ENCODE measurements at places on chromosomes 12 and 14. TPM values are rescaled to one million over a fixed set of nuclear protein-coding genes. Genes with fewer than 3 reads are reported as not detected.

GRCh38 chr14:96914571-96915128, 117.5 kb downstream of the VRK1 start:
- no peaks in the 10 kb centered on the region for H3K27me3 ChIP-seq
- H3K4me3 ChIP-seq: no peak overlapping the region
- no peak overlapping the region for H3K27ac ChIP-seq
- no peak for DNase-seq
- H3K36me3 ChIP-seq: peaks cover 9% of the 10 kb centered on the region
- H3K4me1 ChIP-seq: peaks cover 10% of the 10 kb centered on the region

- no peak overlapping the region for H3K4me3 ChIP-seq
- peaks cover 5% of the 10 kb centered on the region for H3K4me1 ChIP-seq
- H3K27me3 ChIP-seq: no peaks in the 10 kb centered on the region
- no peak for DNase-seq
Measured at GRCh38 chr14:105385322-105385637, 13.1 kb upstream of the TEX22 start.

DNA sequence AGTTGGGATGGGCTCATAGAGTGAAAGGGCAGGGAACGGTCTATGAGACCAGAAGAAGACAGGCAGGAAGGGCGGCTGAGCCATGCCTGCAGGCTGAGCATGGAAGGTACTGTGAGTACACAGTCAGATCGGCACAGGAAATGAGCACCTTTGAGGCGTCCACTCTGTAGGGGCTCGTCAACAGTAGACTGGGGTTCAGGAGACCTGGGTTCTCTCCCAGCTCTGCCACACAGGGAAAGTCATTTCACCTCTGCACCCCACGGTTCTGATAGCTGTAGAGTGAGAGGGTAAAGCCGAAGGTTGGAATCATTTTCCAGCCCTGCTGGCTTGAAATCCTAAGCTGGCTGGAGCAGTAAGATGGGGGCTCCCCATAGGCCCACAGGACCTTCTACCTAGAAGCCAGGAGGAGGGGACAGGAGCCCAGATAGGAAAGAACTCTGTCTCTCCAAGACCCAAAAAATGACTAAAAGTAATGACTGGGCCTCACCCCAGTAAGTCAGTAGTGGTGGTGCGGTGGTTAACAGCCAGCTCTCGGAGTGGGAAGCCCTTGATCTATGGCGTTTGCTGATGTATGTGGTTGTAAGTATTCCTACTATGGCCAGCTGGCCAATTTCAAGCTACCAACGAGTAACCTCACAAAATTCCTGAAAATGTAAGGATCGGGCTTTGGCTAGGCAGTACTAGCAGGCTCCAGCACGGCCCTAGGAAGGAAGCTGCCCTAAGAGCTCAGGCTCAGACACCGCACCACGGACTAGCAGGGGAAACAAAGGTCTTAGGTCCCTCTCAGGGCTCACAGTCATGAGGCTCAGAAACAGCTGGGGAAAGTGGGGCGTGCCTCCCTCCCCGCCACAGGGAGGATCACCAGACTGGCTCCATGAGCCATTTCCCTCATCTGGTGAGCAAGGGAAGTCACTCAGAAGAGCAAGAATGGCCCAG, 10.3 kb upstream of the CD27 start:
- H3K36me3 ChIP-seq: no peaks in the 10 kb centered on the region
- H3K27ac ChIP-seq: peak overlapping the region; percentile 86
- no peaks in the 10 kb centered on the region for H3K27me3 ChIP-seq
- peaks cover 49% of the 10 kb centered on the region for H3K4me1 ChIP-seq
- peak; percentile 68 for DNase-seq

- no peaks in the 10 kb centered on the region for H3K27me3 ChIP-seq
- H3K4me3 ChIP-seq: no peak overlapping the region
- H3K4me1 ChIP-seq: peaks cover 22% of the 10 kb centered on the region
- peaks cover 39% of the 10 kb centered on the region for H3K36me3 ChIP-seq
- no peak overlapping the region for H3K27ac ChIP-seq
Measured at GRCh38 chr12:24861766-24862540, 86.9 kb downstream of the BCAT1 start.

DNA sequence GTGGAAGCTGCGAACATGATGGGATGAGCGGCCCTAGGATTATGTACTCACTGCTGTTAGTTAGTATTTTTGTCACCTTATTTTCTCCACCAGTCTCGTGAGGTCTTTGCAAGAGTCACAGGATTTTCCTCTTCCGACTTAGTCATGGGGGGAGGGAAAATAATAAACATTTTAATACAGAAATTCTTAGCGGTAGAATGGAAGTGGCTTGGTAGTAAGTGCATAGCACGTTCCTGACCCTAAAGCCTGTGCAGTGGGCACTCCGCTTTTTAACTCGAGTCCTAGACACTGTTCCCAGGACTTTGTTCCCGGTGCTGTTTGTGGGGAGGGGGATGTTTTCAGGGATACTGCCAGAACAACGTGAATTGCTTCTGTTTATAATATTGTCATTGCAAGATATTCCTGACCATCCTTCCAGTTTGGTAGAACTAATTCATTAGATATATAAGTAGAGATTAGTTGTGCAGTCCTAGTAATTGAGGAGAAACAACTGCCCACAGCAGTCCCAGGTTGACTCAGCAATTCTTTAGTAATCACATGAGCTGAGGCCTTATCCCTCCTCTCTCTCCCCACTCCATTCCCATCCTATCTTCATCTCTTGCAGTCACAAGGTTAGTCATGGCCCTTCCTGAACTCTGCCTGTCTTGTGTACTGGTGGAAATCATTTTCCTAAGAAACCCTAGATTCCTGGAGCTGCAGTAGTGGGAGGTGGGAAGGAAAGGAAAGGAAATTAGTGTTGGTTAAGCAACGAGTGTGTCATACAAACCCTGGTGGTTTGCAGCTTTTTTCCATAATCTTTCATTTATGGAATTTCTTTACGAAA, 799 bp downstream of the SLC38A6 start:
- peaks cover 17% of the 10 kb centered on the region for H3K4me1 ChIP-seq
- no peak overlapping the region for H3K4me3 ChIP-seq
- no peak overlapping the region for H3K27ac ChIP-seq
- H3K27me3 ChIP-seq: no peaks in the 10 kb centered on the region
- no peak for DNase-seq

DNA sequence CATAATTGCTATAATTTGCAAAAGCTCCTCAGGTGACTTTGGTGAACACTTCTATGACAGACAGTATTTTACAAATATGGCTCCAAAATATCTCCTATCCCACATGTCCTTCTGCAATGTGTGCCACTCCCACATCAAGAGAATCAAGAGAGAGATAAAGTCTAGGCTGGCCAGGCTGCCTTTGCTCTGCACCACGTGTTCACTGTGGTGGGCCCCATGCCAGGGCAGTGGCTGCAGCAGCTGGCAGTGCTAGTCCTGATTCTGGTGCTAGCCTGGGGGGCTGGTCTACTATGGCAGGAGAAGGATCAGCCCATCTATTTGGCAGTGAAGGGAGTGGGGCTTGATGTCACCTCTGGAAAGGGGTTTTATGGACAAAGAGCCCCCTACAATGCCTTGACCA, 86.3 kb downstream of the DRAM1 start:
- DNase-seq: no peak
- H3K36me3 ChIP-seq: peaks cover 4% of the 10 kb centered on the region
- H3K27me3 ChIP-seq: no peaks in the 10 kb centered on the region
- H3K4me3 ChIP-seq: no peak overlapping the region
- no peak overlapping the region for H3K27ac ChIP-seq
- peaks cover 9% of the 10 kb centered on the region for H3K4me1 ChIP-seq

DNA sequence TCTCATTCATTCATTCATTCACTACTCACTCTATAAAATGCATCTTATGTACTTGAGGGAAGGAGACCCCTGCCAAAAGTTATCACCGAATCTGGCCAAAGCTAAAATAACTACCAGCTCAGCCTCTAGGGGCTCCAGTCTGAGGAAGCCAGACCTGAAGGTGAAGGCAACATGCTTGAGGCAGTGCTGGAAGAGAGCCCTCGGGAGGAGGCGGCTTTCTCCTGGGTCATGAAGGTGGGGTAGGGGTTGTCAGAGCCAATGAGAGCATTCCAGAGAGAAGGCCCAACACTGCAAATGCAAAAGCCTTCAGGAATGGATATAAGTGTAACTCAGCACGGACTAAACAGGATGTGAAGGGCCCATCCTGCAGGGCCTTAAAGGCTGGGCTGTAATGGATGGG, 62.4 kb downstream of the GSC start:
- H3K27me3 ChIP-seq: peaks cover 16% of the 10 kb centered on the region
- no peaks in the 10 kb centered on the region for H3K36me3 ChIP-seq
- no peak for DNase-seq
- no peak overlapping the region for H3K4me3 ChIP-seq
- H3K27ac ChIP-seq: no peak overlapping the region

GRCh38 chr12:84756961-84757360, 155.6 kb downstream of the SLC6A15 start:
- DNase-seq: no peak
- H3K27me3 ChIP-seq: no peaks in the 10 kb centered on the region
- H3K4me1 ChIP-seq: no peaks in the 10 kb centered on the region

GRCh38 chr12:45259675-45260074, 43.8 kb downstream of the ANO6 start:
- no peak for DNase-seq
- H3K27me3 ChIP-seq: no peaks in the 10 kb centered on the region
- peaks cover 12% of the 10 kb centered on the region for H3K4me1 ChIP-seq
- H3K36me3 ChIP-seq: peaks cover 9% of the 10 kb centered on the region

DNA sequence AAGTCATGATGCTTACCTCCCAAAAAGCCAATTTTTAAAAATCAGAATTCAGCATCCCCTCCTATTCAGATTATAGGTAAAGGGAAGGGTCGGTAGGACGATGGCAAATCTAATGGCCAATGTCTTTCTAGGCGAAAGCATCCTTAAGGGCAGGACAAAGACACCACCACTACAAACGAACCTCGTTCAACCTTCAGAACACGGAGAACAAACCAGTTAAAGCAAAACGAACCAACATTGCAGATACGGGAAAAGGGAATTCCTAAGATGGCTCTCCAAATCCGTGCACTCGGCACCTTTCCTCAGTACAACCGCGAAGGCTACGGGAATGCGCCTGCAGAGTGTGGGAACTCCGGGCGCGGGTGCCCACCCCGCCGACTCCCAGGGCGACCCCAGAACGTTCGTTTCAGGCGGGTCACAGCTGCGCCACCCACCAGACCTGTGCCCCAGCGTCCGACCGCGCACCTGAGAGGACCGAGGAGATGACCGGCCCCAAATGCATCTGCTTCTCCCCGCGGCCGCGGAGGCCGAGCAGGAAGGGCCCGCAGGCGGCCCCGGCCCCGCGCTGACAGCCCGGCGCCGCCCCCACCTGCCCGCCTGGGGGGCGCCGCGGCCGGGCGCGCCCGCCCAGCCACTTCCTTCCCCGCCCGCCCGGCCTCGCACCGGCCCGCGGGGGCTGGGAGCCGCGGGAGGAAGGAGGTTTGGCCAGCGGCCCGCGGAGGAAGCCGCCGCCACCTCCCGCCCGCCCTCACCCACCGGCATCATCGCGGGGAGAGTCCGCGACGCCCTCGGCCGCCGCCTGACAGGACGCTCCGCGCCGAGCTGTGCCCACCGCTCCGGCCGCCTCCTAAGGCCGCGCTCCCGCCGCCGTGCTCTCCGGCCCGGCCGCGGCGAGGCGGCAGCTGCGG, 578 bp downstream of the PPP1R13B start:
- H3K36me3 ChIP-seq: peaks cover 4% of the 10 kb centered on the region
- H3K4me1 ChIP-seq: peaks cover 13% of the 10 kb centered on the region
- peak overlapping the region; percentile 78 for H3K4me3 ChIP-seq
- H3K27ac ChIP-seq: peak overlapping the region; percentile 47
- peaks cover 18% of the 10 kb centered on the region for H3K27me3 ChIP-seq

- H3K36me3 ChIP-seq: no peaks in the 10 kb centered on the region
- no peak for DNase-seq
- H3K27me3 ChIP-seq: no peaks in the 10 kb centered on the region
- no peak overlapping the region for H3K27ac ChIP-seq
- no peak overlapping the region for H3K4me3 ChIP-seq
Measured at GRCh38 chr12:42759622-42760273, 170.2 kb upstream of the PRICKLE1 start.

- DNase-seq: no peak
- no peaks in the 10 kb centered on the region for H3K27me3 ChIP-seq
- H3K4me3 ChIP-seq: no peak overlapping the region
- no peaks in the 10 kb centered on the region for H3K36me3 ChIP-seq
Measured at GRCh38 chr12:121724925-121725324, 12.4 kb downstream of the TMEM120B start.

DNA sequence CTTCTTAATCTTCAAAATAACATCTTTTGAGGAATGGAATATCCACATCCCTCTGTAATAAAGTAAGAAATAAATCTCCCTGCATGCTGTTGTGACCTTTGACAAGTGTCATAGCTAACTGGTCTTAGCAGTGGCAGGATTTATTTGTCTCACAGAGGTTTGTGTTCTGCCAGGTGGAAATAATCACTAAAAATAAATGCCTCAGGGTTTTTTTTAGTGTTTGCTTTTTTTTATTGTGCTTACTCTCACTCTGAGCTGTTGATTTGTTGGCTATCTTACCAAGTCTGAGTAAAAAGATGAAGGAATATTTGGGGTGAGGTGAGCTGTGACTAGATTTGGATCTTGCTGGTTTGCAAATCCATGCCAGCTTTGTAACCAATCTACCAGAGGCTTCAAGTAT, 285.4 kb downstream of the ALG10B start:
- no peak for DNase-seq
- H3K27me3 ChIP-seq: no peaks in the 10 kb centered on the region
- H3K36me3 ChIP-seq: no peaks in the 10 kb centered on the region
- no peak overlapping the region for H3K27ac ChIP-seq

- peak overlapping the region; percentile 95 for H3K27ac ChIP-seq
- H3K36me3 ChIP-seq: peaks cover 34% of the 10 kb centered on the region
- H3K4me3 ChIP-seq: peak overlapping the region; percentile 85
- peaks cover 40% of the 10 kb centered on the region for H3K4me1 ChIP-seq
- no peak for DNase-seq
- no peaks in the 10 kb centered on the region for H3K27me3 ChIP-seq
Measured at GRCh38 chr12:121806546-121807423, 3.0 kb downstream of the SETD1B start.

GRCh38 chr12:130685850-130686249, 30.2 kb downstream of the RIMBP2 start:
- H3K4me3 ChIP-seq: no peak overlapping the region
- peaks cover 10% of the 10 kb centered on the region for H3K27me3 ChIP-seq
- H3K36me3 ChIP-seq: no peaks in the 10 kb centered on the region
- H3K27ac ChIP-seq: no peak overlapping the region
- H3K4me1 ChIP-seq: no peaks in the 10 kb centered on the region

DNA sequence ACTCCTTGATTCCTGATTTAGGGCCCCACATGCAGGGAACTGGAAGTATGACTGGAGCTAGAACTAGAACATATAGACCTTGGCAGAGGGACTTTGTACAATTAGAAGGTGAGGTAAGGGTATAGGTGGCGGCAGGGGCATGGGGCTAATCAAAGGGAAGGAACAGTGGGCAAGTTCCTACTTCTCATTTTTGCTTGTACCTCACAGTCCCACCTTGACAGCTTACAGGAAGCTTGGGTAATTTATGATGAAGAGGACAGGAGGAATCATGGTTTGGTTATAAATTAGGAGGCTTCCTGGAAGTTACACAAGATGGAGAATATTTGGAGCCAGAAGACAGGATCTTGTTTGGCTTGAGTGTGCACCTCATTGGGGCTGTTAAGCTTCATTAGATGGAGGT, 33.4 kb downstream of the SUSD6 start:
- no peak for DNase-seq
- peaks cover 55% of the 10 kb centered on the region for H3K36me3 ChIP-seq
- no peaks in the 10 kb centered on the region for H3K27me3 ChIP-seq
- peaks cover 65% of the 10 kb centered on the region for H3K4me1 ChIP-seq
- H3K4me3 ChIP-seq: no peak overlapping the region
- peak overlapping the region; percentile 44 for H3K27ac ChIP-seq

The PDE3A gene
- not detected for total RNA-seq

The TAS2R10 gene
- total RNA-seq: not detected

The PLEKHG7 gene
- total RNA-seq: not detected

The ACOT4 gene
- 2.1 TPM for total RNA-seq

The ASIC1 gene
- total RNA-seq: 28.3 TPM

The ACOT6 gene
- not detected for total RNA-seq

The TRHDE gene
- total RNA-seq: not detected

The PPP4R4 gene
- 0.68 TPM for total RNA-seq

The PXMP2 gene
- 26.0 TPM for total RNA-seq

The GLIPR1 gene
- total RNA-seq: 74.8 TPM

Data from activated CD8-positive, alpha-beta memory T cell treated with anti-CD3 and anti-CD28 coated beads, Interleukin-2, amount 10 ng/mL, durations not matched to agents 7 days and 5 days (primary cell).